ENCODE measurements at places on chromosomes 7 and 10.
A peak's percentile ranks its signal among the peaks of the same experiment; 100 is the strongest.

GRCh38 chr10:42809676-42810075 lies 27.1 kb downstream of the BMS1 start:
- DNase-seq: no peak

DNA sequence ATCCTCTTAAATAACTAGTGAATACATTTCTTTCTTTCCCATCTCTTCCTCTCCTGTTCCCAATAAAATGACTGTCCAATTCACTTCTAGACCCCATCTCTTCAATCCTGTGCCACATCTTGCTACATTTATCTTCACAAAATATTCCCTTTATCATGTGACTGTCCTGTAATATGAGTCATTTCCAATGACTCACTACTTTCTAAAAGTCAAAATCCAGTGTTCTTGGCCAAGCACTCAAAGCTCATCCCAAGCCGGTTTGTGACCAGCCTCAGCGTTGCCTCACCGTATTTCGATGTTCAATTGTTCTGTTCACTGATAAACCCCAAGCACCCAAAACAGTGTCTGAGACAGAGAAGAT lies 104.7 kb downstream of the PARD3 start:
- DNase-seq: peak; percentile 80

GRCh38 chr10:59872892-59873463 lies 33.4 kb downstream of the CCDC6 start:
- DNase-seq: peak; percentile 53

DNA sequence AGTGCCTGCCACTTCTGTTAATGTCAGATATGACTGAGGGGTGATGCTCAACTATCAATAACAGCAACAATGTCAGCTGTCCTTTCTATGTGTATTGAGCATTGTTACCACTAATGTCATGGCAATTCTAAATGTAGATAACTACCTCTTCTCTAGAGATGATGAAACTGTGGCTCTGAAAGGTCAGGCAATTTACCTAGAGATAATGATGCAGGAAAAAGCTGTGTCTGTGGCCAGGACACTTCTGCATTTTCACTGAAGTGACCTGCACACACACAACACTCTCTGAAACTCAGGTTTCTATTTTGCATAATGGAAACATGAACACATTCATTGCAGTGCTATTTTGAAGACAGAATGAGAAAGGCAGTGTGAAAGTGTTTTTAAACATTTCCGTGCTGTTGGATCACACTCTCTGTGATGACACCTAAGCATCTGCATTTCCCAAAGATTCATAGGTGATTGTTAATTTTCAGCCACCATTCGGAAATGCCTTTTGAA lies 148.2 kb downstream of the KCND2 start:
- DNase-seq: no peak

DNA sequence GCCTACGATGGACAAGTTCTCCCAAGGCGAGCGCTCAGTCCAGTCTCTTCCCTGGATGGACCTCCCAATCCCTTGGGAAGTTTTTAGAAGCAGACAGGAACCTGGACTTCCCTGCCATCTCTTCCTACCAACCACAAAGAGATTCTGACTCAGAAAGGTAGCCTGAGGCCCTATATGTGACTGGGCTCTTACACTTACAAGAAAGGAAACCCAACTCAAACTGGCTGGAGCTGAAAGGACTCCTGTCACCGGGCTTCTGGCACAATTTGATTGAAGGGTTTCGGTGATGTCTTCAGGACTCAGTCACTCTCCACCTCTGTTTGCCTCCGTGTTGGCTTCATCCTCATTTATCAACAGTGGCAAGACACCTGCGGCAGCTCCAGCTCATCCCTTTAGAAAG lies 3.7 kb upstream of the COL13A1 start:
- DNase-seq: no peak

DNA sequence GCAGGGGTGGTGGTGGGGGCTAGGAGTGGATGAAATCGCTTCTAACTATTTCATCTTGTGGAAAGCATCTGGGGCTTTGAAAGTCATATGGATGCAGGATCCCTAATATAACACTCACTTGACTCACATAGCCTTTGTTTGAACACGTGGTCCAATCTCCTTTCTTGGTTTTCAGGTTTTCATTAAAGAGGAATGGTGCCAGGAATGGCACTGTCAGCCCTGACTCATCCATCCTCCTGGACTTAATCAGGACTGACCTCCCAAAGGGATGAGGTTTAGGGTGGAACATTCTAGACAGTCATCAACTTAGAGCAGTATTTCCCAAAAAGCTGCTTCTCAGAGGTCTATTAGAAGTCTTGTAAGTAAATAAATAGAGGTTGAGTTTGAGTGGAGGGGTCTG lies 162.0 kb upstream of the PLXNA4 start:
- DNase-seq: peak; percentile 31

DNA sequence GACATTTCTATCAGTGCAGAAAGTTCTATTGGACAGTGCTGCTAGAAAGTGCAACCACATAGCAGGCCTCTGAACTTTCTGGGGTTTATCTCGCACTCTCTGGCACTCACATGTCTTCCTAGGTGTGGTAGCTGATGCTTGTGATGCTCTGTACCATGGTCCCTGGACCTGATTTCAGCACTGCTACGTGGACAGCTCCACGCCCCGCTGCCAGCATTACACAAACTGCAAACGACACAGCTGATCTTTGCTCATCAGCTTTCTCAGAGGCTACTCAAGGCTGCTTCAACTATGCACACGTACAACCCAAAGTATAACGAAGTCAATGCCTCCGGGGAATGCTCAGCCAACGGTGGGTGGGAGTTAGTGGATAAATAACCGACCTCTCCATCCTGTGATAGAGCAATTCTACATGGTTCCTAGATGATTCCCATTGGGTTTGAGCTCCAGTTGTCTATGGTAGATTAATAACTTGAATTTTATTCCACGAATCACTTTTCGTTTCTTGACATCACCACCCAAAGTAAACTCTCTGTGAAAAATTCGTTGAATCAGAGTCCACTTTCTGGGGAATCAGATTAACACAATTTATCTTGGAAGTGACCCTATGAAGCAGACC lies 302.5 kb downstream of the ACTR3B start:
- no peak for DNase-seq

DNA sequence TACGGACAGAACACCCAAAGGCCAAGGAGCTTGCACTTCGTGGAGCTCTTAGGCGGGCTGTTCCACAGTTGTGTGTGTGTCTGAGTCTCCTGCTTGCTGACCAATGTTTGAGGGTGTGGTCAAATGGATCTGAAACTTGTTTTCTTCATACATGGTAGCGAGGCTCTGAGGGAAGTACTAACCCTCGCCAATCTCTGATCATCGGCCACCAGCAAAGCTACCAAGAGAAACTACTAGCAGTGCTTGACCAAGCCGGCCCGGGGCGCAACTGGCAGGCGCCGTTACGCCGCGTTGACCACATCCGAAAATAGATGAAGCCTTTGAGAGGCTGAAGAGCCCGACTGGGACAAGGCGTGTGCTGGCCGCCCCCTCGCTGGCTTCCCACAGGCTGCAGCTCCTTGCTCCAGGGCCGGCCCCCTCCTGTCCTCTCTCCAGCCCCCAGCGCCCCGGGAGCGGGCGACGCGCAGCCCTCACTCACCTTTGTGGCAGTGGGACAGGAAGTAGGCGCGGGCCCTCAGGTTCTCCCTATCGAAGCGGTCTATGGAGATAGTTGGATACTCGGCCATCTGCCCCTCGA lies 384 bp downstream of the DCLRE1C start:
- peak; percentile 83 for DNase-seq

GRCh38 chr10:86193841-86194240 lies 172.8 kb downstream of the GRID1 start:
- no peak for DNase-seq

GRCh38 chr10:133357285-133358161 lies at the start of gene FUOM:
FUOM (minus strand) TSS chr10:133358019; CDS start chr10:133358007, 12 bp downstream.
- DNase-seq: peak; percentile 71

- DNase-seq: no peak
Observed at GRCh38 chr10:119132521-119133345, 28.8 kb downstream of the DENND10 start.

DNA sequence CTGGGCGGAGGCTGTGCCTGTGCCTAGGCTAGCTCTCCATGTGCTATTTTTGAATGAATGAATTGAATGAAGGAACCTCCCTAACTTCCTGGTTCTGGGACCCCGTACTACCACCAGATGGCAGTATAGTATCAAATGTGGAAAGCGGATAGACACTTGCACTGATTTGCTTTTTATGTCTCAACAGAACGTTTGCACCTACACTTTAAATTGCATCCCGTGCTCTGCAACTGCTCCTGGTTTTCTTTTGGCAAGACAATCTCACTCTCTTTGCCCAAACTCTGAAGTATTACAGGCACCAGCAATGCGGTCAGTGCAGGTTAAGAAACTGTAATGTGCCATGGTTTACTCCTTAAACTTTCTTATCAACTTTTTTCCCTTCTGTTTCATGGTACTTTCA lies 6.5 kb downstream of the FZD8 start:
- DNase-seq: peak; percentile 90

DNA sequence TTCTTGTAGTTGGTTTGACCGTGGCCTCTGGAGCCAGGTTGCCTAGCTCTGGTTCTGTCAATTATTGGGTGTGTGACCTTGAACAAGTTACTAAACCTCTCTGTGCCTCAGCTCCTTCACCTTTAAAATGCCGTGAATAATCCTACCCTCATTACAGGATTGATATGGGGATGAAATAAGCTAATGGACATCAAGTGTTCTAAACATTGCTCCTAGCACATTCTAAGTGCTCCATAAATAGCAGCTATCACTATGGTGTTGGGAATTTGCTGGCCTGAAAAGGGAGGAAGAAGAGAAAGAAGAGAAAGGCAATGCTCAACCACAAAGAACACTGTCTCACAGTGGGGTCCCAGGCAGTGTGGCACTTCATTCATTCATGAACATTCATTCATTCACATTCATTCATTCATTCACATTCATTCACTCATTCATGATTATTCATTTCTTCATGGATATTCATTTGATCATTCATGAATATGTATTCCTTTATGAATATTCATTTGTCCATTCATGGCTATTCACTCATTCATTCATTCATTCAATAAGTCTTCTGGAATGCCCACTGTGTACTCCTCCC lies 38.8 kb downstream of the TMEM130 start:
- no peak for DNase-seq

GRCh38 chr10:77290528-77291155 lies 347.0 kb downstream of the KCNMA1 start:
- peak; percentile 84 for DNase-seq

DNA sequence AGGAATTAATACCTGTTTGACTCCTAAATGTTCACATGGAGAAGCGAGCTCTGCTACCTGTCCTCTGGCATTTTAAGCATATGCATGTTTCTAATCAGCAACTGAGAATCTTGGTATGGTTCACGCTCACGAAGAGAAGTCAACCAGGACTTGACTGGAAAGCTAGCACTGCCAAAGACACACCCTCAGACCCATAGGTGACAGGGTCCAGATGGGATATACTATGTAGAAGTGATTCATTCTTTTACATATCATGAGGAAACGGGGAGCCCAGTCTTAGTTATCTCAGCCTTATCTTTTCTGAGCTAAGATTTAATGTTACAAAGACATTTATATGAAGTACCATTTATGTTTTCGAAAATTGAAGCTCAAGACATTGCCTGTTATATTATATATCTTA lies 313.0 kb downstream of the DOCK4 start:
- no peak for DNase-seq

GRCh38 chr7:47358357-47358756 lies 223.6 kb downstream of the TNS3 start:
- no peak for DNase-seq

DNA sequence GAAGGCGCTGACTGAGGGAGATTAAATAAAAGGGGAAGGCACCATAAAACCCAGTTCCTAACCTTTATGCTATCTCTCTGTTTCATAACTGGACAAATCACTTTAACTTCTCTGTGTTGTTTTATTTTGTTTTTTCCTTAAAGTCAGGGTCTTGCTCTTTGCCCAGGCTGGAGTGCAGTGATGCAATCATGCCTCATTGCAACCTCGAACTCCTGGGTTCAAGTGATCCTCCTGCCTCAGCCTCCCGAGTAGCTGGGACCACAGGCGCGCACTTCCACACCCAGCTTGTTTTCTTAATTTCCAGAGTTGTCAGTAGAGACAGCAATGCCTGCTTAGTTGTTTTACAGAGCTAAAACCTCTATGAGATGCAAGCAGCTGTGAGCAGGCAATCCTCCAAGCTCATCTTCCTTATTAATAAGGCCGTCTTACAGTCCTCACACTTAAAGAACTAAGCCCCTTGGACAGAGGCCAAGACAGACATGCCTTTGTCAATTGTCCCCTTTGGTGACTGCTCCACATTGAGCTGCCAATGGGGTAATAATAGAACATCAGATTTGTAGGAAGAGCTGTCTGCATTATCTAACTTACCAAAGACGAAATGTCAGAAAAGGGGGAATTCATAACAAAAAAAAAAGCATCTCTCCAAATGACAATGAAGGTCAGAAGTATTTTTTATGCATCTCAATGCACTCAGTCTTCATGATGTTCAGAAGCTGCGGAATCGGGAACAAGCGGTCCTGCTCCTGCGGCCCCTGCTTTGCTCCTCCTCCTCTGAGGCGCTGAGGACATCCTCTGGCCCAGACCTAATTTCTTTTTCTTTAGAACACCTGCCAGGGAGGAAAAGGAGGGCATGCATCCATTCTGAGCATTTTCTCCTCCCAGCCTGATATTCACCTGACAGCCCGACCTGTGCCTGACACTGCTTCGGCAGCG lies 62.7 kb upstream of the RNF32 start:
- no peak for DNase-seq

DNA sequence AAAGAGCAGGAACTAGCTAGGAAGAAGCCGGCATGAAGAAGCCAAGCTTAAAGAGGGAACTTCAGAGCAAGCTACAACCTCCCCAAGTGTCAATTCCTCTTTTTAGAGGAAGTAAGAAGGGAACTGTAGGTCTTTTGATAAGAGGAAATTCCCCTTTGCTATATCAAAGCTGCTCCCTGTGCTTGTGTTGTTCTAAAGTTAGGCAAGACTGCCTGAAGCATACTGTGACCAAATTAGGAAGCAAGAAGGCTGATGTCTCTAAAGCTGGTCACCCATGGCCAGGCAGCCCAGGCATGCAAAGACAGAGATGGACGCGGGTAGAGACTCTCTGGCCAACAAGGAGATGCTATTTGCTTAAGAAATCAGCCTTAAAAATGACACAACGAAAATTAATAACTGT lies 87.9 kb downstream of the RNF216 start:
- DNase-seq: peak; percentile 83

All from adipocyte (in vitro differentiated cells).